SK-MEL-5 (cell line): ENCODE measurements at places on chromosomes 11 and 22.

- no peak for DNase-seq
These were observed 6.4 kb upstream of the KRTAP5-10 start for GRCh38 chr11:71558996-71559395.

DNA sequence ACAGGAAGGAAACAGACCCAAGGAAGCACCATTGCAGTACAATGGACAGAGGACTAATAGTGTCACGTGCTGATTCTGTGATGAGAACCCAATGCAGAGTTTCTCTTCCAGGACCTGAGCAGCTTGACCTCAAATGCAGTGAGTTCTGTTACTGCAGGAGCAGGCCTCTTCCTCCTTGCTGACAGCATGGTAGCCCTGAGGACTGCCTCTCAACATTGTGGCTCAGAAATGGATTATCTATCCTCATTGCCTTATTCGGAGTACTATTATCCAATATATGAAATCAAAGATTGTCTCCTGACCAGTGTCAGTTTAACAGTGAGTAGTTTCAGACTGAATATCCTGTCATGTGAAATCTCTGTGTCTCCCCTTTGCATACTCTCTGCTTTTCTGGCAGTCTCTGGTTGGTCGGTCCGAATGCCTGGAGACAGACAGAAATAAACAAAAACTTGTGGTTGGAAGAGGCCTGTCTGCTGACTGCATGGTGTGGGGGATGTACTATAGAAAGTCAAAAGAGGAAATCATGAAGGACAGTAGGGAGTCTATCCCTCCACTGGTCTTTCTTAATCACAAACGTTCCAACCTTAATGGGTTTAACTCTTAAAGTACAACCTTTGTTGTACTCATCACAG is 6.9 kb upstream of the MS4A14 start:
- peak; percentile 89 for DNase-seq

DNA sequence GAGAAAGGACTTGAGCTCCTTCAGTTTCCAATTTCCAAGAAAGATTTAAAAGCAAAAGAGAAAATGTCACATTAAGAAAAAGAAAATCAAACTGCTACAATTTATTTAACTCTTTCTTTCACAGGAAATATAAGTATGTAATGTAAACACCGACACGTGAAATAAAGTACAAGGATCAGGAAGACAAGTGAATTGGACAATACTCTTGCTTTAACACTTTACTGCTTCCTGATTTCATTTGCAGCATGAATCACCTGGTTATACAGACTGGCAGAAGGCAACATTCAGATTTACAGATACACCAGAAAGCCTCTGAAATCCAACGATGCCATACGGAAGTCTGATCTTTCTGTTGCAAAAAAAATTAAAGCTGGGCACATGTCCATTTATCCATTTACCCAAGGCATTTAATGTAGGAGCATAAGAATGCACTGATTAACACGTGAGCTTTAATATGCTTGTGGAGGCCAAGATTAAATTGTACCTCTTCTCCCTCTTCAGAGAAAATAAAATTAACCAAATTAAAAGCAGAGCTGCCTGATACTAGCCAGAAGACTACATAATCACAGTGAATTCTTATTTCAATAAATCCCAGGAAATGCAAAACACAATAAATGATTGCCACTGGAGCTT is 16.0 kb upstream of the PPP2R1B start:
- no peak for DNase-seq

GRCh38 chr11:76162336-76163288 is 43.7 kb downstream of the WNT11 start:
- DNase-seq, result no peak

DNA sequence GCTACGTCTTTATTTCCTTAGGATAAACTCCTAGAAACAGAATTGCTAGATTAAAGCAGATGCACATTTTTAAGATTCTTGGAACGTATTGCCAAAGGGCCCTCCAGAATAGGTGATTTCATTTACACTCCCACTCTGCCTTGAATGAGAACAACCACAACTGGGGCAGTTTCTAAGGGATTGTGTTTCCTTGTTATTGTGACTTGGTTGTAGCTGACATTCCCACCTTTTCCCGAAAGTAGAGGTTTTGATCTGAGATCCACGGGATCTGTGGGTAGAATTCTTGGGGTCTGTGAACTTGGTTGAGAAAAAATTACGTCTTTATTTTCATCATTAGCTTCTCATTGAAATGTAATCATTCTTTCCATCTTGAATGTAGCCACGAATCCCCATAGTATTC is 21.5 kb downstream of the LRRC32 start:
- DNase-seq, result no peak

GRCh38 chr11:369336-370018 is at the start of gene B4GALNT4:
TSS of gene B4GALNT4 (plus strand) at chr11:369499. CDS start at chr11:369804, 305 bp downstream.
- DNase-seq, result no peak

GRCh38 chr11:41320238-41320637 is 139.2 kb downstream of the LRRC4C start:
- DNase-seq, result peak; percentile 61

GRCh38 chr11:26344647-26345046 is 12.7 kb downstream of the ANO3 start:
- DNase-seq, result no peak

DNA sequence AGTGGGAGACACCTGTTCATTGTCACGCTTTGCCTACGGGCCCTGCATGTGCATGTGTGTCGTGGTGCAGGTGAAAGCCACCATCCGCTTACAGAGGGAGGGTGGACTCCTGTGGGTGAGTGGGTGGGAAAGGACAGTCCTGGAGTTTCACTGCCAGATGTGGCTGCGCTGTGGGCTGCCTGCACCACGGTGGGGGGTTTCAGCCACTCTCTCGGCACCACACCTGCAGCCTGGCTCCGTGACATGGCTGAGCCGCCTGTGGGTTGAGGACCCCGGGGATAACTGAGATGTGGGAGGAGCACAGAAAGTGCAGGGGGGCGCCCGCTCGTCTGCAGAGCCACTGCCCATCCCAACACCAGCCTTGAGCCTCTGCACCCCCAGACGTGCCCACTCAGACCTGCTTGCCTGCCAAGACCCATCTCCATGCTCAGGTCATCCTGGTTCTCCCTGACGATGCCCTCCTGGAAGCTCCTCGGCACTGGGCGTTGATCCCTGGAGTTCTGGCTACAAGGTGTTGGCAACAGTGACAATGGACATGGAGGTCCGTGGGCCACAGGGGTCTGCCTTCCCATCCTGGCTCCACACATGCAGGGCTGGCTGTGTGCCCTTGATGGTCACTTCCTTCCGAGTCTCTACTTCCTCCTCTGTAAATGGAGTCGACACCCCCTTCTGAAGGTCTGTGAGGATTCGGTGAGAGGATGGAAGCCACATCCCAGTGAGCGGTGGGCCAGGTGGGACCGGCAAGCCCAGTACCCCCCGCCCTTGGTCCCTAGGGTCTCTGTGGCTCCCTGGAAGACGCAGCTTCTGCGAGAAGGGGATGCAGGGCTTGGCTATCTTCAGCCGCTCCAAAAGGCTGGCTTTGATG is 1007.0 kb downstream of the BRD1 start:
- DNase-seq, result no peak

- DNase-seq, result no peak
These were observed 77.4 kb downstream of the PARVA start for GRCh38 chr11:12454782-12455181.

DNA sequence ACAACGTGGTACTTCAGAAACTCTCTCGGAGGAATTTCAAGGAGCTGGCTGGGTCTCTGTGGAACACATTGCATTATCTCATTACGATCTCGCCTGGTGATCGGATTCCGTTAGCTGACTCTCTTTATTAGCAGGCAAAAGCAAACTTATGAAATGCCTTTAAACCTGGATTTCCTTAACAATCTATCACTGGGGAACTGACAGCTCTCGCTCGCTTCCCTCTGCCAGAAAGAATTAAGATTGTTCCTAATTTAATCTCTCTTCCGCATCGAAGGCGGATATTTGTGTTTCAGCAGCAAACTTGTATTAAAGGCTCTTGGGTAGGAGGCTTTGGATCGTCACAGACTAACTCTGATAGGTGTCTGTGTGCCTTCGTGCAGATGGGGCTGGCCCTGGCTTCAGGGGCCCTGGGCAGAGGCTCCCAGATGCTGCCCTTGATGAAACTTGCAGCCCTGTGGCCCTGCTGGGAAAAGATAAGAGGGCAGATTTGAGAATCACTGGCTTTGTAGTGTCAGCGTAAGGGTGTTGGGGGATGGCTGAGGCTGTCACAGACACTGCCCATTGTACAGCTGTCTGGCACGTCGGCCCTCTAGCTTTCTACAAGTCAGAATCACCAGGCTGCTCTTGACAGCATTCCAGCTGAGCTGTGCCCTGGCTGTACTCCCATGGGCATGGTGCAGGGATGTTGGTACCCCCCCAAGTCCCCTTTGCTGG is 162.2 kb upstream of the NECTIN1 start:
- no peak for DNase-seq

GRCh38 chr11:57427727-57428082 is 784 bp upstream of the SLC43A3 start:
- DNase-seq, result peak; percentile 43

DNA sequence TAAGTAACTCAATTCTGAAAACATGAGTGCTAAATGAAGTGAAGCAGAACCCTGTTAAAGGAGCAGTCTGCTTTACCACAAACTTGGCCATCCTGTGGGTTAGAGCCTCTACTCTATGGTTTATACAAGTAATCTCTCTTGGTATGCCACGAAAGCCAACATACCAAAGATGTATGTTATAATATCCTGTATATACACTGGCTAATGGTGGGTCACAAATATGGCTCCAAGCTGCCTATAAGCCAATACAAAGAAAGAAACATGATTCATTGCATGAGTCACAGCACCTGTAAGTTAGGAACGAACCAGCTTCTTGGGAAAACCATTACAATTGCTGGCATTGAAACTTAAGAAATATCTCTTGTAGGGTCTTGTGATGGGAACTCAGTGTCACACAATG is 16.1 kb downstream of the XRRA1 start:
- no peak for DNase-seq

DNA sequence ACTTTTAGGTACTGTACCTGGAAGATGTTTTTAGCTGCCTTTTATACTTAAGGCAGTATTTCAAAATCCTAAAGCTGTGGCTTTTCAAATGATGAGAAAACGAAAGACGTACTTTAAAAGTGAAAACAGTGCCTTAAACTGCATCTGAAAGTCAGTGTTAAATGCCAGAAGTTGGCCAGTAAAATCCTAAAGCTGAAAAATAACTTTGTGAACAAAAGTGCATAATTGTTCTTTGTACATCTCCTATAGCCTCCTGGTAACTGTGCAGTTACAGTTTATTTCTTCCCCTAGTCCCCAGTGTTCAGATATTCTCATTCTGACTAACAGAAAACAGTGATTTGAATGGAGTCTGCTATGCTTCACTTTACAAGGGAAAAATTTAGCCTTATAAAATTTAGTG is 6.8 kb downstream of the EED start:
- DNase-seq, result no peak

DNA sequence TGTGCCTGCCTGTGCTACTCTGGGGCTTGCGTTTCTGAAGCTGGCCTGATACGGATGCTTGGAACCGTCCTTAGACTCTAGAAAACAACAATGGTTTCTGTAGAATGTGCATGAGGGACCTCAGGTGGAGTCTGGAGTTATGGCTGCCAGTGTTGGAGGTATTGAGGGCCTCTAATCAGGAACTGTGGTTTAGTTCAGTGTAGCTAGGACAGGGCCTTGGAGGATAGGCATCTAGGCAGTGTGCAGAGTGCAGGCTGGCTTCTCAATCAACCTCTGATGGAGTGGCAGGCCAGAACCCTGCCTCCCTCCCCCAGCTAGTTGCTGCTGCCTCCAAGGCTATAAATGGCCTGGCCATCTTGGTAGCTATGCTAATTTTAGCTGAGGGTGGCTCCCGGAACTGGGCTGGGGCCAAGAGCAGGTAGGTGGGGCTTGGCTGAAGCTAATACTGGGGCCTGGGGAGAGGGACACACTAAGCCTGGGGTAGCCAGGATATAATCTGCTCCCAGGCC is 4.0 kb downstream of the STIM1 start:
- no peak for DNase-seq

- peak; percentile 43 for DNase-seq
These were observed 9.2 kb downstream of the OR8B4 start for GRCh38 chr11:124415356-124415923.

- no peak for DNase-seq
These were observed 5.6 kb downstream of the SLC29A2 start for GRCh38 chr11:66365711-66366619.

- DNase-seq, result peak; percentile 97
These were observed 4.4 kb upstream of the TPCN2 start for GRCh38 chr11:69044111-69045013.

GRCh38 chr11:101321222-101321621 is 191.6 kb upstream of the PGR start:
- DNase-seq, result peak; percentile 8

DNA sequence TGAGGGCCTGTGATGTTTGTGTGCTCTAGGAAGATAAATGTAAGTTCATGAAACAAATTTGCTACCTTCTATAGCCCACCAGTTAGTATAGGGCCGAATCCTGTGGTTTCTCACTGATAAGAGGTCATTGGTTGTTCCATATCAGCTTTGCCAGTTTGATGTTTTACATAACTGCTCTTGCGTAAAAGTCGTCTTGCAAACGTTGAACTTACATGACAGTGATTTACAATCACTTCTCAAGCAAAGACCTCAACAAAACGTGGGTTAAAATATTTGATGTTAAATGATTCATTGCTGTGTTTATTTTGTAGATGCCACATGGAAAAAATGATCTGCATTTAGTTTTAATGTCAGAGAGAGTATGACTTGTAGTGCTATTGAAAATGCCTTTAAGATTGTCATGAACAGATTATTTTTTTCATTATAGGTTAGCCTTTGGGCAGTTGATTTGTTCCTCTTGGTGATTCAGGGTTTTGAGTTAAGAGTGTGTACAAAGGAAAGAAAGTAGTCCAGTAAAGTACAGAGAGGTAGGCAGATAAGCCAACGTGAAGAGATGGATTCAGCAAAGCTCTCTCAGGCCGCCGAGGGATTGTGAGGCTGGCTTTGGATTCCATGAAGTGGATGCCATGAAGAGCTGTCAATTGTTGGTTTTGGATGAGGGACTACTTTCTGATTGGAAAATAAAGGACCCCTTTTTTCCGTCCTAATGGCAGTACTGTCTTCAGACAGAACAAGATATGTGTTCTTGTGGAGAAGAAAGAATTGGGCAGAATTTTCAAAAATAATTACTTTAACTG is 2.6 kb downstream of the EWSR1 start:
- no peak for DNase-seq

DNA sequence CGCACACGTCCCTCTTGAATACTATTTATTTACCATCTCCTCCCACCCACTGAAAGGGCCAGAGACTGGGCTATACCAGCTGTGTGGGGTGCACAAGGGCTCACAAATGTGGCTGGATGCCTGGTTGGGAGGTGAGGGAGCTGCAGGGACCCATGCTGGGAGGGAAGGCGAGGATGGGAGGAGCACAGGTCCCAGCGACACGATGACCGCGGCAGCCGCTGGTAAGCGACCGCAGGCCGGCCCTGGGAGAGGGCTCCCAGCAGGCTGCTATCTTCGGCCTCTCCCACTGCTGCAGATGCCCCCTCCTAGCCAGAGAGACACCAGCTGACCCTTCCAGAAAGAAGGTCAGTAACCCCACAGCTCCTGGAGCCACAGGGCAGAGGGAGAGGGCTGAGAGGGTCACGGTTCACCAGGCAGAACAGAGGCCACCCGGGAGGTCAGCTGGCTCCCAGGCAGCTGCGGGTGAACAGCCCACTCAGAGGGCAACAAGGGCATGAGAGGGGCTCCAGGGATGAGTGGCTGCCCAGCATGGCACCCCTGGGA is 163.9 kb downstream of the CRYBB2 start:
- no peak for DNase-seq
